NCI-H510A treated with DMSO at 0.1 percent for 48 hours (cell line): ENCODE measurements at places on chromosomes 11 and 22.

DNA sequence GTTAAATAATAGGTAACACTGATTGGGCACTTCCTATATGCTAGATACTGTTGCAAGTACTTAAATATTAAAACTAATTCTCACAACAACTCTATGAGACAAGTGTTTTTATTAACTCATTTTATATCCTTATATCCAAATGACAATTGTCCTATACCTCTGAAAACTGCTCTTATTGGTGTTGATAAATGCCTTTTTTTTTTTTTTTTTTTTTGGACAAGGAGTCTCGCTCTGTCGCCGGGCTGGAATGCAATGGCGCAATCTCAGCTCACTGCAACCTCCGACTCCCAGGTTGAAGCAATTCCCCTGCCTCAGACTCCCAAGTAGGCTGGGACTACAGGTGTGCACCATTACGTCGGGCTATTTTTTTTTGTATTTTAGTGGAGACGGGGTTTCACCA lies 41.6 kb downstream of the MRTFA start:
- DNase-seq: no peak

DNA sequence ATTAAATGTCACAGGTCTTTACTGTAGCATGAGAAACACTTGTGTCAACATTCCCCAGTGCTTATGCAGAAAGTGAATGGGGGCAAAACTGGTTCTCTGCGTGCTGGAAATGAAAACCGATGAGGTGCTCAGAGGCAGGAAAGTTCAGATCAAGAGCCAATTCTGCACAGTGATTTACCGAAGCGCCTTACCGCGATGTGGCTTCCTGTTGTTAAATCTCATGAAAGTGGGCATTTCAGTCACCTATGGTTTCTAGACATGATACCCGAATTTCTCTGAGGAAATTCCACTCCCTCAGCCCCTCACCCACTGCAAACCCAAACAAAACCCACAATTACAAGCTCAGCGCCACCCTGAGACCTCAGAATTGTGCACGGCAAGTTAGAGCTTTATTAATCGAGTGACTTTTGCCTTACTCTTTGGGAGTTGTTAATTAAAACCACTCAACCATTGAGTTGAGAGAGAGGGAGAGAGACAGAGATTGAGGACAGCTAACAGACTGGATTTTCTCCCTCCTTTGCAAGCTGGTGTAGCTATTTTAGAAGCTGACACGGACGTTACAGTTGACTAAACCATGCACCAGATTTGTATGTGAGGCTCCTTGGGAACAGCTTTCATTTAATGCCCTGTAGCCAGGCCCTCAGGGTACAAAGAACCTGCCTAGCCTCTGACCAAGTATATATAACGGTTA lies 196.4 kb downstream of the DBX1 start:
- peak; percentile 22 for DNase-seq

DNA sequence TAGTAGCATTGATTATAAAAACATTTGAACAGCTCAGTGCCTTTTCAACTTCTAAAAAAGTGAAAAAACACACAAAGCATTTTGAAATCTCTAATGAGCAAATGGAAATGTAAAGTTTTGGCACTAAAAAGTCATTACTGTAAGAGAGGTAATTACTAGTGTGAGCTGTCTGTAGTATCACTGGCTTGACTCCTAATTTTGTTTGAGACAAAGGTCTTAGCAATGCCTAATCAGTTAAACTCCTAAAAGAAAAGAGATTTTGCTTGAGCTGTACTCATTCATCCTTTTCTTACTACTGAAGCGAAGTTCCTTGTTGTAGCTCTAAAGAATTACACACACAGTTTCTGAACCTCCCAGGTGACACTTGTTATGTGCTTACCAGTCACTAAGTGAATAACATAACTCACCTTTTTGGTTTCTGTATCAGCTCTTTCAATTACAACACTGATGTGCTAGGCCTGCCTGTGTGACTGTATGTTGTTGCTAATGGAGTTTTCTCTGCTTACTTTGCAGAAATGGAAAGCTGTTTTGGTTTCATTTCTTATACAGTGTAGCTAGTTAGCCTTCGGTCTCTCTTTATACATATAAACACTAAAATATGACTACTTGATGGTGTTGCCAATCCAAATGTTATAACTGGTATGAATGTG lies 924.4 kb upstream of the TENM4 start:
- no peak for DNase-seq

DNA sequence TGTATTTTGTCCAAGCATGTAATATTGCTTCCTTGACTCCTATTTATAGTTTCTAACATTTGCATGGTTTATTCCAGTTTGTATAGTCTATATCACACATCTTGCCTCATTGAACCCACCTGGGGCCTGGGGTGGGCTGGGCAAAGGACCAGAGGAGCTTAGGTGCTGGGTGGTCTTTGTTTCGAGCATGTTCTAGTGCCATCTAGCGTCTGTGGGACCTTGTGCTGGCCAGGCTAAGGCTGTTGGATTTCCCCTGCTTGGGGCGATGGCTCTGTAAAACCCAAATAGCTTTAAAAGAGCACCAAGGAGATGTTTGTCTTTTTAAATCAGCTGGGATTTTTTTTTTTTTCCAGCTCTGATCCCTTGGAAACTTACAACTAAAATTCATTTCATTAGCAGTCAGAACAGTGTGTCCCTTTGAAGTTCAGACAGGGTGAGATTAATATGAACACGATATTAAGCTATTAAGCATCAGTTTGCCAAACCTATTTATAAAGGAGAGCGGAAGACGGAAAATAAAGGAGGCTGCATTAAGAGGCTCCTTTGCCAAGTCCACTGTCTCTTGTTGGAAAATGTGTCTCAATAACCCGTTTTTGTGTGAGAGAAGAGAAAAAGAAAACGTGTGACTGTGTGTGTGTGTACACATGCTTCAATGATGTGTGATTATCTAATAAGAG lies 157.4 kb downstream of the COMMD9 start:
- no peak for DNase-seq

- no peak for DNase-seq
Measured at GRCh38 chr22:28379951-28380350, 299.7 kb downstream of the TTC28 start.

GRCh38 chr22:32632512-32633315 lies 158.1 kb downstream of the FBXO7 start:
- no peak for DNase-seq

DNA sequence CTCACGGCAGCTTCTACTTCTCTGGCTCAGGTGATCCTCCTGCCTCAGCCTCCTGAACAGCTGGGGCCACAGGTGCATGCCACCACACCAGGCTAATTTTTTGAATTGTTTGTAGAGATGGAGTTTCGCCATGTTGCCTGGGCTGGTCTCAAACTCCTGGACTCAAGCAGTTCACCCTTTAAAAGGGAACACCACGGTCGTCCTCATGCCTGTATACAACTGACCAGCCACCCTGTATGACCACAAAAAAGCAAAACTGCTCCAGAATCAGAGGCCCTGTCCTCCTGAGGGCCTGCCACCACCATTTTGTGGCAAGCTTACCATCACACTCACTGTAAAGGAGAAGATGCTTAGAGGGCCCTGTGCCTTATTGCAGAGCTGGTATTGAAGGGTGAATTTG lies 2.2 kb downstream of the GLB1L3 start:
- no peak for DNase-seq

DNA sequence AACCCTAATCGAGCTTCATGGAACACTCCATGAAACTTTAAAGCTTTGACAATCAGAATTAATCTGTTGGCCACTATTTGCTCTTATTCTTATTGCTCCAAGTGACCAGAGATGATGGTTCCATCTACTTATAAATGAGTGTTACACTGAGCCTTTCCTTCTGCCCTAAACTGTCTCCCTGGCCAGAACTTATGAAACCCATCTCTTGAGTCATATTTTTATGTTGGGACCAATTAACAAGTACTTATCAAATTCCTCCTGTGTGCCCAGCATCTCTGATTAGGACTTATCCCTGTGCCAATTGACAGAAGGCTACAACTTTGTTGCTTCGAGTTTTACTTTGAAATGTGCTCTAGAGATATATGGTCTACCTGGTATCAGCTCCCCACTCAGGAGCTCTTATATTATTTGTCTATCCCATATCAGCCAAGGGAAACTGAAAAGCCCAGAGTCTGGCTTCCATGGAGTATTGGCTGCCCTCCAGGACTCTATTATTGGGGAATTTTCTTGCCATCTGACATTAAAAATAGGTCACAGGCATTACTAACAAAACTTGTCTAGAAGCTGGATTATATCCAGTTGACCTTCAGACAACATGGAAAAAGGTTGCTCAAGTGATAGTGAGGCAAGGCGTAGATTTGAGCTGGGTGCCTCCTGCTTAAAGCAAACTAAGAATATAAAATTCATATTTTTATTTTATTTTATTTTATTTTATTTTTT lies 8.8 kb downstream of the KREMEN1 start:
- DNase-seq: no peak

DNA sequence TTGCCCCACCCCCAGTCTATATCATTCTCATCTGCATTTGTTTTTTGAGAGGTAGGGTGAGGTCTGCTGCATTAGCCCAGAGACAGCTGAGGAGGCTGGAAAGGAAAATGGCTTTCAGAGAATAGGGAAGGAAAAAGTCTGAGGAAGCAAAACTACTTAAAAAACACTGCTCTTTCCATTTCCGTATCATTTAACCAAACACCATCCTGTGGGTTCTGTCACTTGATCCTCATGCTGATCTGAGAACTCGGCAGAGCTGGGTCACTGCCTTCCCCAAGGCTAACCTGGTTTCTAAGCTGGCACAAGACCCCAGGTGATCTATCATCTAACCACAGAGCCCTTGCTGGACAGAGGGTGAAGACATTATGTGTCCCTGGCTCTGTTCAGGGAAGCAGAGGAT lies 1.2 kb downstream of the FOLR2 start:
- DNase-seq: no peak

- no peak for DNase-seq
Measured at GRCh38 chr11:1632053-1632714, 2.6 kb downstream of the KRTAP5-5 start.
